ENCODE measurements at places on chromosomes 4 and X.

DNA sequence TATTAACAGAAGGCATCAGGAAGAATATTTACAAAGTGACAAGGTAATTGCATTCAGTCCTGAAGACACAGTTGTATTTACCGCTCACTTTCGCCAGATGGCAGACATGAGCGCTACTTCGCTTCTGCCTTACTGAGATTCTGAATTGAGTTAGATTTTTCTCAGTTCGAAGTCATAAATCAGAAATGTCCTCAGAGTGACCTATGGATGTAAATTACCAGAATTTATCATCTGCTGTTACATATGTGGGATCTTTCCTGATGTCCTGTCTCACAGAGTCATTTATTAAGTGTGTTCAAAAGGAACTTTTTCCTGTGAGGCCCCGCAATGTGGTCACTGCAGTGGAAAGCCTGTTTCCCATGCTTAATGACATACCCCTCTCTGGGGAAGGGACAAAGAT lies 97.3 kb upstream of the DCLK2 start:
- no peak for DNase-seq

DNA sequence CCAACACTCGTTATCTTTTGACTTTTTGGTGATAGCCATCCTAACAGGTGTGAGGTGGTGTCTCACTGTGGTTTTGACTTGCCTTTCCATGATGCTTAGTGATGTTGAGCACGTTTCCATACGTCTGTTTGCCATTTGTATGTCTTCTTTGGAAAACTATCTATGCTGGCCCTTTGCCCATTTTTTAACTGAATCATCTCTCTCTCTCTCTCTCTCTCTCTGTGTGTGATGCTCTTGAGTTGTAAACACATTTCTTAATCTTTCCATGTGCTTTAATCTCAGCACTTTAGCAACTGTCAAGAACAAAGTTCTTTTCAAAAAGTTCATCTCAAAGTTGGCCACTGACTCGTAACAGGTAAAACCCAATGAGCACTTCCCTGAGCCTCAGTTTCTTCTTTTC lies 10.5 kb downstream of the SORBS2 start:
- DNase-seq, result no peak

GRCh38 chr4:38150766-38151165 lies 190.6 kb downstream of the PTTG2 start:
- peak; percentile 18 for DNase-seq

GRCh38 chr4:8732681-8733243 lies 138.9 kb downstream of the HMX1 start:
- peak; percentile 12 for DNase-seq

DNA sequence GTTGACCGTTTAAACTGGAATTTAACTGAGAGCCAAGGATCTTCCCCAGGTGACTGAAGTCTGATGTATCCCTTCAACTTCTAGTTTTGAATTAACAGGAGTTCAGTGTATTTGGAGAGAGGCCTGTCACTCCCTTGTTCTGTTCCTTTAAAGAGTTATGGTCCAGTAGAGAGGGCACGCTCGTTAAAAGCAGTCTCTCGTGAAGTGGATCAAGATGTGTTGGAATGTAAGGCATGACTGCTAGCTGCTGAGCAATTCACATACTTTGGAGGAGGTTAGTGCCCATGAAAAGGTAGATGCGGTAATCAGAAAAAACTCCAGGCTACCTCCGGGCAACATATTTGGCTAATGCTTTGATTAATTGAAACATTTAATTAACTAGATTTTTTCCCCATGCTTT lies 65.7 kb downstream of the SHROOM2 start:
- DNase-seq, result no peak

DNA sequence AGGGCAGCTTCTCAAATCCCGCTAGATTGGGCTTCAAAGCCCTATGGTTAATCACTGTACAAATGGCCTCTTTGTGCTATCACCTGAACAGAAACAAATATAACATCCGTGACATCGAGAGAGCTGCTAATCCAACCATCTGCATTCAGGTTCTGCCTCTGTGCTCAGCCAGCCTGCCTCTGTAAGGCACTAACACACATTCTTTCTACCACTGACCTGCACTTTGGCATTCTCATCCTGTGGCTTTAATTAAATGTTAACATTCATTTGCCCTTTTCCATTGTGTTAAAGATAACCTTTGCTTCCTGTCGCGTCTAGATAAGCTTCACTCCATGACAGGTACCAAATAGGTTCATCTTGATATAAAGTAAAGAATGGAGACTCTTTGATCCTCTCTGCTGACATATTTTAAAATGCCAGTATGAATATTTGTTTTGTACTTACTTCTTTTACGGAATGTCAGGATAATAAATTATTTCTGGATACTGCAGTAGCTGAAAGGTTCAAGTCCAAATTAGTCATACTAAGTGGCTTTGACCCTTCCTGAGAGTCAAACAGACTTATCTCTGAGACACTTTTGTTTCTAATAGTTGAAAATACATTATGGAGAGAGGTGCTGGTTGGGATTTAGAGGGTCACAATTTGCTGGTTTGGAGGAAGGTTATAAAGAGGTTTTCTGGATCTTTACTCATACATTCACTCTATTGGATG lies 505.7 kb downstream of the PACRGL start:
- DNase-seq, result no peak

GRCh38 chr4:42904986-42905385 lies 12.5 kb downstream of the GRXCR1 start:
- no peak for DNase-seq

- no peak for DNase-seq
These were observed 86.9 kb upstream of the ADRA2C start for GRCh38 chr4:3679071-3679825.

GRCh38 chrX:147737690-147738089 lies 174.0 kb upstream of the FMR1 start:
- no peak for DNase-seq

DNA sequence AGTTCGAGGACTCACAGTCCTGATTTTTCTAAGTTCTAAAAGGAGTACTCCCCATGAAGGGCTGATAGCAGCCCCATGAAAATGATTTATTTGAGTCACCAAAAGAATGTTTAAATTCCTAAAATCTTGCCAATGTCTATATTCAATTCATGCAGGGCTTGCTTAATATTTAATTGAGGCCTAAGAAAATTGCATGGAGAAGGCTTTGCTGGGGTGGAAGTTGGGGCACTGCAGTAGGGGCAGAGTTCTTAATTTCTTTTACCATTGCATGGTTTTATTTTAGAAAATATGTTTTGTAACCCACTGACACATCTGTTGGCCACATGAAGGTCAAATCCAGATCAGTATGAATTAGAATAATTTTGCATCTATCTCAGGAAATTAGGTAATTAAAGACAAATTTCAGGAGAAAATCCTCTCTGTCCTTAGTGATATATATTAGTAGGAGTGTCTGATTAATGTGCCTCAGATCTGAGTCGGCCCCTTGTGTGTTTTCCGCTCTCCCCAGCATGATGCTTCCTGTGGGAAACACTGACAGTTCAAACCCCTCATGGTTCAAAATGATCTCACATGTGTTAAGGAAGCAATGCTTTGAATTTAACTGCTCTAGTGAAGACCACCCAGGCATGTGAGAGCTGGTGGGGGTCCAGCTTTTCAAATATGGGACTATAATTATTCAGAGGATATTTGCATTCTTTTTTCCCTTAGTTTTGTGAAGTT lies 54.0 kb upstream of the EGFL6 start:
- no peak for DNase-seq

DNA sequence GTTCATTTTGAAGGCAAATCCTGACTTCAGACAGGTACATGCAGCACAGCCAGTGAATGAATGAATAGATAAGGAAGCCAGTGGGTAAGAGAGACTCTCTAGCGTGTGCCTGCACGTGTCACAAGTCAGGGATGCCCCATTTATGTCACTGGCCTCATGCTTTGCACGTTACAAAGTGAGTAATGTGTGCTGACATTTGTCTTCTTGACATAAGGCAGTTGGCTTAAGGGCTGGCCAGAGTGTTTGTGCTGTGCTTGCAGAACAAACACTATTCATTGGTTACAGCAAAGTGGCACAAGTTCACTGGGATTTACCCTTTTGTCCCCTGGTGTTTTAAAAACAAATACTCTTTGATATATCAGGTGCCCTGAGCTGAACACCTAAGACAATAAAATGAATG lies 55.9 kb downstream of the CRMP1 start:
- DNase-seq, result no peak

DNA sequence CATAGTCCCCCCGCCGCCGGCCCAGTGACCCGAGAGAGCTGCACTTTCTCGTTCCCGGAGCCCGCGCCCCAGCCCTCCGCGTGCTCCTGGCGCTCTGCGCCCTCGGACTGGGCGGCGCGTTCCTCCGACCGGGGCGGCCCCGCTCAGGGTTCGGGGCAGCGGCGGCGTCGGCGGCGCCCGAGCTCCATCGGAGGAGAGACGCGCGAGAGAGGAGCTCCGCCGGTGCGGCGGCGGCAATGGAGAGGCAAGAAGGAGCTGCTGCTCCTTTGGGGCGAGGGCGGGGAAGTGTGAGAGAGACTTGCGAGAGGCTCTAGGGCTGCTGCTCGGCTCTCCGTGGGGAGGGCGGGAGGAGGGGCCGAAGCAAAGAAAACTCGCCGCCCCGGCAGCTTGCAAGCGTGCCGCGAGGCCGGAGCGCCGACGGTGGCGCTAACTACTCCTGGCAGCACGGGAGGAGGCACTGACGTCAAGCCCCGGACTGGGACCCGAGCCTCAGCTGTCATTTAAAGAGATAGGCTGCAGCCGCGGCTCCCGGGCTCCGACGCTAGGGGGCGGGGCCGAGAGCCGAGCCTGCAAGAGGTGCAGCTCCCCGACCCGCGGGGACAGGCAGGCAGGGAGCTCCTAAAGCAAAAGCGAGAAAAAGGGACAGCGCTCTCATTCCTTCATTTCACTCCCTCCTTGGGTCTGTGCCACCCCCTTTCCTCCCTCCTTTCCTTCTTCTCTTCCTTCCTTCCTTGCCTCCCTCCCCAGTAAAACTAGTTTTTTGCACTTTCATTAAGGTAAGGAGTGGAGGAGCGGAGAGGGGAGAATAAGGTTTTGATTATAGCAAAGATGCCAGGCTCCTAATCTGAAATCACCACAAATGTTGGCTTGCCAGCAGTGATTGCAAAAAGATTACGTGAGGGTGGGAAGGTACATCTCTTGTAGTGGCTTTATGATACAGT lies at the start of gene KCTD8:
Gene KCTD8 (minus strand): TSS at position 289 of the 941 bp plus-strand sequence.
- peak; percentile 87 for DNase-seq

All from activated CD8-positive, alpha-beta memory T cell treated with anti-CD3 and anti-CD28 coated beads, Interleukin-2, amount 50 U/mL, for 48 hours (primary cell).